ENCODE measurements at places on chromosomes 5 and 9. TPM values are rescaled to one million over a fixed set of nuclear protein-coding genes. Genes with fewer than 3 reads are reported as not detected.

- DNase-seq, result no peak
Observed at GRCh38 chr9:37923796-37924427, 20.0 kb upstream of the SLC25A51 start.

DNA sequence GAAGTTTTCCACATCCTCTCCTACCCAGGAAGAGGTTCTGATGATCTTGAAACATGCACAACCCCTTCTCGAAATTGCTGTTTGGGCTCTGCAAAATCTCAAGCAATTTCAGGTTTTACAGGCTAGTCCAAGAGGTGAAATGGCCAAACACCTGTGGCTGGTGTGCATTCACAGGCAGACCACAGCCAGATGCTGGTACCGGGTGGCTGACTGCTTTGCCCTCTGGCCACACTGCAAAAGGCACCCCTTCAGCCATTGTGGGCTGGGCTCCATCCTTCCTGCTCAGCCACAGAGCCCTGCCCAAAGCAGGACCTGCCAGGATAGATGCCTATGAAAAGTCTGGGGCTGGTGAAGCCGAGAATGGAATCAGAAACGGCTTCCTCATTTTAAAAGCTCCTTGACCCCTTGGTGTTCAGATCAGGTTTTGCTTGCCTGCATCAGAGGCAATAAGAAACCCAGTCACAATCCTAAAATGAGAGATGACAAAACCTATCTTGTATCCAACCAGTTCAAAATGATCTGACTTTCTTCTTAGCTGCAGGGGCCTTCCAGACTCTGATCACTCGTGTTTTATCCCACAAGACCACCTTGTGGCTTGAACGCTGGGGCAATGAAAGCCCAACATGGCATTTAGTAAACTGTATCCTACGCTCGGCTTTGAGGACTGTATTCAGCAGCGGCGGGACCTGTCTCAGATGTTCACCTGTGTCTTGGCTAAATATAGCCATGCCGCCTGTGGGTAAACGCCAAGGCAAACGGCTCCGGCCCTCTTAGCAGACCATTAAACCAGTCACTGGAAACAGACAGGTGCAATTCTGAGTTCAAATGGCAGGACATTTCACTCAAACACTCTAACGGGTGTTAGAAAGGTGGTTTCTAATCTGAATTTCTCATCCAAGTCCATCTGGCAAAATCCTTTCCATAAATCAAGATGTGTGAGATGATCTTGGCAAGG lies 49.6 kb downstream of the EPB41L4B start:
- no peak for DNase-seq

Gene ZNF367
- polyA plus RNA-seq, result 6.5 TPM

Gene CCDC192
- 0.88 TPM for polyA plus RNA-seq

Gene MARVELD2
- polyA plus RNA-seq, result 0.25 TPM

Gene PCDHA2
- polyA plus RNA-seq, result 0.06 TPM

All from hindlimb muscle (tissue), 1 donor.